NCI-H2171 treated with DMSO at 0.1 percent for 48 hours (cell line): ENCODE measurements at places on chromosomes 12 and 14.

GRCh38 chr12:524167-524951 is 64.6 kb downstream of the B4GALNT3 start:
- peak; percentile 87 for DNase-seq

GRCh38 chr14:25111061-25111601 is 61.2 kb upstream of the STXBP6 start:
- no peak for DNase-seq

- DNase-seq, result no peak
Measured at GRCh38 chr14:92247341-92247740, 75.6 kb upstream of the SLC24A4 start.

DNA sequence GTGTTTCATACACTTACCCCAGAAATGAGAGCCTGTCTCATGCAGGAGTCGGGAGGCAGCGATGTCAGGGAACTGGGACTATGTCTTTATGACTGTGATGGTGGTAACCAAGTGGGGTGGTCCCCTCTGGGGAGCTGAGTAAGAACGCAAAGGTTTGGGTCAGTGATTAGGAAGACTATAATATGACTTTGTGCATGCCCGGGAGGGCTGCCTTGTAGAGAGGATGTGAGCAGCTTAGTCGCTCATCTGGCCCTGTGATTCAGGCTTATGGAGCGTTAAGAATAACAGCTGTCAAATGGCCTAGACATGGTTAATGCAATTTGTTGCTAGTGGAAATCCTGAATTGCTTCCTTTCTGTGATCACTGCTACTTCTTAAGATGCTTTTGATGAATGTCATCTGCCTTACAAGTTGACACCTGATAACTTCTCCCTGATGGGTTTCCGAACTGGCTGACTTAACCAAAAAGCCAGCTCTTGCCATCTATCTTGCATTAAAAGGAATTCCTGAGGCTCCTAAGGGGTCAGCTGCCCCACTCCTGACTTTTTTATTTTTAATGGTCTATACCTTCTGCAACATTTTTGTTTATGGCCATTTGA is 35.4 kb upstream of the AACS start:
- DNase-seq, result peak; percentile 33

DNA sequence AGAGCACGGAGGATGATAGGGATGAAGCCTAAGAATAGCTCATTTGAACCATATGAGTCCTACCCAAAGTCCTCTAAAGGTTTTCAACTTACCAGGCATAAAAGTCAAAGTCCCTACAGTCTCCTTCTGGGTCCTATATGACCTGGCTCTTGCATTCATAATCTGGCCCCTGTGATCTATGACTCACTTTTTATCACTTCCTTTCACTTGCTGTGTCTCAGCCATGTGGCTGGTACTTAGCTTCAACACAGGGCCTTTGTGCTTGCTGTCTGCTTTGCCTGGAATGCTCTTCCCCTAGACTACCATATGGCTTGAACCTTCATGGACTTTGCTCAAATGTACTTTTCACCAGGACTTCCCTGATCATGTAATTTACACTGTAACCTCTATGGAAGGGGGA is 137.6 kb upstream of the TMTC1 start:
- no peak for DNase-seq

DNA sequence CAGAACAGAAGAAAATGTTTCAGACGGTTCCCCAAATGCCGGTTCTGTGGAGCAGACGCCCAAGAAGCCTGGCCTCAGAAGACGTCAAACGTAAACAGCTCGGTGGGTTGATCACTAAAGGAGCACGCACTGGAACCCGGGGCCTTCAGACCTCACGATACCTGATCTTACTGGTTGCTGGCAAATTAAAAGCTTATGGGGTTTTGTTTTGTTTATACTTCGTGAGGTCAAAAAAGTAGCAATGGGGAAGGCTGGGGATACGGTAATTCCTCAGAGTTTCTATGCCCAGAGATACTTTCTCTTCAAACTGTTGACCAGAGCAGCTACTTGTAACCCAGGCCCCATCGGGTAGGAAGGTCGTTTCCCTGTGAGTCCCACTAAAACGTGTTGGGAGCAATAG is 1.7 kb downstream of the CDKN1B start:
- no peak for DNase-seq

DNA sequence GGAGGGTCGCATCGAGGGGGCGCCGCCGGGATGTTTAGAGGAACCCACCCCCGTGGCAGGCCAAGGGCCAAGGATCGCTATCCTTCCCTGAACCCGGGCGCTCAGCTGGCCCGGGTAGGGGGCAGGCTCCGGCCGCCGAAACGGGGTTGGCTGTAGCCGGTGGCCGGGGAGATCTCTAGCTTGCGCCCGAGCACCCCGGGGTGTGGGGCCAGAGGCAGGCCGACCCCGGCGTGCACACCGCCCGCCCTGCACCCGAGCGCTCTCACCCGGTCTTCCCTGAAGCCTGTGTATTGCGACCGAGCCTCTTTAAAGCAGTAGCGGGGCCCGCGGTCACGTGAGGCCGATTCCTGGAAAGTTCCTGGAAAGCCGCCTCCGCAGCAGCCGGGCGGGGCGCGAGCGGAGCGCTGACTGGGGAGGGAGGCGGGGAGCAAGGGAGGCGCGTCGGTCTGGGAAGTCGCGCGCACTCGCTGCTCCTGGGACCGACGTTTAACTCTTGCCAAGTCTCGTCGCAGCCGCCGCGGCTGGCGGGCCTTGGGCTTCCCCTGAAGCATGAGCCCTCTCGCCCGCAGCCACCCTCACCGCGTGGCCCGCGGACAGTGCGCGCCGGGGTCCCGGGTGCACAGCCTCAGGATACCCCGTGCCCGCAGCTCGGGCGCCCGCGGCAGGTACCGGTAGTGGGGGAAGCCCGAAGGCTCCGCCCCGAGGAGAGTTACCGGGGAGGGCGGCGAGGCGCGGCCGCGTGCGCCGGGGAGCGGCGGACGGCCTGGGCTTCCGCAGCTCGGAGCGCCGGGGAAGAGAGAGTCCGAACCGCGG is 1.7 kb upstream of the SOCS2 start:
- peak; percentile 89 for DNase-seq

DNA sequence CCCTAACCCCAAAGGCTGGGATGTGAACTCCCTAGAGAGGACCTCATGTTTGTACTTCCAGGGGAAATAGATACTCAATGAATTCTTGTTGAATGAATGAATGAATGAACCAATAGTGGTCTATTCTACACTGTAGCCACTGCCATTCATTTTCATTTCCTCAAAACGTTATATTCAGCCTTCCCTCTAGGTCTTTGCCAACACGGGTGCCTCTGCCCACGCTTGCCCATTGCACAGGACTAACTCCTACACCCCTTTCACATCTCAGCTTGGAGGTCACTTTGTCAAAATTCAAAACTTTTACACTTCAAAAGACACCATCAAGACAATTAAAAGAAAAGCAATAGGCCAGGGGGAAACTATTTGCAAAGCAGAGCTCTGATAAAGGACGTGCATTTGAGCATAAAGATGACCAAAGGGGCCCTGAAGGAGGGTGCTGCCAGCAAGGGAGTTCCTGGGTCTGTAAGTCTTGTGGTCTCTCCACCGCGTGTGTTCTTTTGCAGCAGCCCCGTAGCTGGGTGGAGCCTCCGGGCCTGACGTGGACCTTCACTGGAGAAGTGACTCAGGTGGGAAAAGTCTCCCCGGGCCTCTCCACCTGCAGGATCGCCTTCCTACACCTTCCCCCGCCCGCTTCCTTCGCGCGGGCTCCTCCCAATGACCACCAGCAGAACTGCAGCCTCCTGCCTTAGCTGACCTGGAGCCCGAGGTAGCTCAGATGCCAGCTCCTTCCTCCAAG is 31.5 kb downstream of the TMEM63C start:
- DNase-seq, result peak; percentile 85

- no peak for DNase-seq
Measured at GRCh38 chr14:48771717-48772116, 814.5 kb downstream of the RPS29 start.

DNA sequence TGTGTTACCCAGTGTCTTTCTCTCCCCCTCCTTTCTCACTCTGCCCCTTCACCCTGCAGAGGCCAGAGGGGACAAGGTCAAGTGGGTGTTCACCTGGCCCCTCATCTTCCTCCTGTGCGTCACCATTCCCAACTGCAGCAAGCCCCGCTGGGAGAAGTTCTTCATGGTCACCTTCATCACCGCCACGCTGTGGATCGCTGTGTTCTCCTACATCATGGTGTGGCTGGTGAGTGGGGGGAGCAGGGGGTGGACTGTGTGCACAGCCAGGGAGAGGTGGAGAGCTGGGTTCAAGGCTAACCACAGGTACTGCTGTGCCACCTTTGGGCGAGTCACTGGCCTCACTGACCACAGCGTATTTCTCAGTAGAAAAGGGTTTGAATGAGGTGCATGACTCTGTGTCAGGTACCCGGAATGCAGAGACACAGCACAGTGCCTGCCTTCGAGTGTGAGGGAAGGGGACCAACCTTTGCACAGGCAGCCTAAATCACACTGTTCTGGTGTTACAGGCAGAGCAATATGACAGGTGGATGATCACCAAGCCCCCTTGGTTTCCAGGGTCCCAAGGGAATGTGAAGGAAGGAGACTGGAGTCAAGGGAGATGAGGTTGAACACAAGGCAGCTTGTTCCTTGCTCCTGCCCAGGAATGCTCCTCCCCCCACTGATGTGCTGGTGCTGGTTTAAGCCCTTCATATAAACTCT is 30.8 kb upstream of the RIN3 start:
- DNase-seq, result no peak

- no peak for DNase-seq
Measured at GRCh38 chr12:121405211-121405610, 5.3 kb downstream of the RNF34 start.

- DNase-seq, result no peak
Measured at GRCh38 chr14:104515059-104515810, 64.3 kb upstream of the C14orf180 start.

GRCh38 chr14:24688030-24688658 is 54.2 kb upstream of the GZMB start:
- no peak for DNase-seq

GRCh38 chr12:81417056-81417455 is 339.2 kb downstream of the ACSS3 start:
- peak; percentile 51 for DNase-seq

DNA sequence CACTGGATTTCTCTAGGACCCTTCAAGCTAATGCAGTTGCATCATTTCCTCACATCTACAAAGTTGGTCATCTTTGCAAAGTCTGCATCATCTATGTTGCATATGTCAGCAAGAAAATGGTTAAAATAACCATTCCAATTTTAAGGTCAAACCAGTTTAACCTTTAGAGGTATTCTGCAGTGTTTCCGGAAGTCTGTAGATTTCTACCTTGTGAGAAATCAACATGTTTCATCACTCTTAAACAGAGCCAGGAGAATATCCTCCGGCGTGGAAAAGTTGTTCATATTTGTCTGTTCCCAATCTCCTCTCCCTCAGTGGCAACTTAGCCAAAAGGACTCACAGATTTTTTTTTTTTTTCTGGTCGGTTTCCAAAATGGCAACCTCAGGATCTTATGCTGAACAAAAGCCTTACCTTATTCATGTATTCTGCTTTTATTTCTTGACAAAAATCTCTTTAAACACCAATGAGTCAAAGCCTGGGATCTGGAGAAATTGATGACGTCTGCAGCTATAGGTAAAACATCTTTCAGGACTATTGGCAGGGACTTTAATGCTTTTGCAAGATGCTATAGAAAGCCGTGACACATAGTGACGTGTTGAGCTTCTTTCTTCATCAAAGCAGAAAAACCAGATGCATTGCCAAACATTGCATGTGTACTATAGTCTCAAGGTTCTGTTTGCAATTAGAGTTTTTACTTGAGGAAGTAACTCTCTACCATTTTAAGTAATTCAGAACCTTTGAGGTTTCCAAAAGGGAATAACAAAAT is 16.0 kb upstream of the CDK17 start:
- no peak for DNase-seq

- DNase-seq, result peak; percentile 39
Measured at GRCh38 chr14:59422069-59422881, 42.9 kb downstream of the GPR135 start.

DNA sequence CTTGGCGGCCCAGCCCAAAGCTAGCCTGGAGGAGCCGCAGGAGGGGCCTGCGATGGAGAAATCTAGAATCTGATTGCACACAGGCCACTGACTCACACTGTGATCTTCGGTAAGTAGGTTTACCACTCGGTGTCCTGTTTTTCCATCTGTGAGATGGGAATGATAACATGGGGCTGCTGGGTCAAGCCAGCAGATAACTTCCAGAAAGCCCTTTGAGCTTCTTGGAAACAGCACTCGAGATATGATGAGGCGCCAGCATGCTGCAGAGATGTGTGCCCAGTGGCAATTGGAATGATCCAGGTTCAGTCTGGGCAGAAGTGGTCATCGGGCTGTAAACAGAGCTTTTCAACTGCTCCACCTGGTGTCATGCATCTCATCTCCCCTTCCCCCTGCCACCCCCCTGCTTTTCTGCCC is 771.3 kb upstream of the TBX3 start:
- DNase-seq, result no peak

DNA sequence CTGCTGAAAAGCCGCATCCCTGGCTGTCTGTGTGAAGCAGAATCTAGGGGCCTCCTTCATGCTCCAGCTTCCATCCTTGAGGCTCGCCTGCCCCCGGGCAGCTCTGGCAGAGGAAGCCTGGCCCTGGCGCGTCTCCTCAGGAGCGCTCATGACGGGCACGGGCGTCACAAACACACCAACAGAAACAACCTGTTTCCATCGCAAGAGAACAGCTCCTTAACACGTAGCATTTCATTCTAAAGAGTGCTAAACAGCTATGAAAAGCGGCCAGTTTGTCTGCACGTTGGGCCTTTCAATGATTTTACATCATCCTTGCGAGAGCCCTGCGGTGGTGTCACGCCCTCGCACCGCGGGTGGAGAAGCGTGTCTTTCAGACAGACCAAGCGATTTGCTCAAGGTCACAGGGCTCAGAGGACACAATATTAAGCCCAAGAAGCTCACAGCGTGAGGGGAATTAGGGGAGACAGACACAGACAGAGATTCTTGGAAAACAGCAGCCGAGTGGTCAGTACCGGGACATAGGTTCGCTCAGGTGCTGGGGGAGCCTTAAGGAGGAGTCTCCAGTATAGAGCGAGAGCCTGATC is 4.9 kb downstream of the ADGRD1 start:
- no peak for DNase-seq

DNA sequence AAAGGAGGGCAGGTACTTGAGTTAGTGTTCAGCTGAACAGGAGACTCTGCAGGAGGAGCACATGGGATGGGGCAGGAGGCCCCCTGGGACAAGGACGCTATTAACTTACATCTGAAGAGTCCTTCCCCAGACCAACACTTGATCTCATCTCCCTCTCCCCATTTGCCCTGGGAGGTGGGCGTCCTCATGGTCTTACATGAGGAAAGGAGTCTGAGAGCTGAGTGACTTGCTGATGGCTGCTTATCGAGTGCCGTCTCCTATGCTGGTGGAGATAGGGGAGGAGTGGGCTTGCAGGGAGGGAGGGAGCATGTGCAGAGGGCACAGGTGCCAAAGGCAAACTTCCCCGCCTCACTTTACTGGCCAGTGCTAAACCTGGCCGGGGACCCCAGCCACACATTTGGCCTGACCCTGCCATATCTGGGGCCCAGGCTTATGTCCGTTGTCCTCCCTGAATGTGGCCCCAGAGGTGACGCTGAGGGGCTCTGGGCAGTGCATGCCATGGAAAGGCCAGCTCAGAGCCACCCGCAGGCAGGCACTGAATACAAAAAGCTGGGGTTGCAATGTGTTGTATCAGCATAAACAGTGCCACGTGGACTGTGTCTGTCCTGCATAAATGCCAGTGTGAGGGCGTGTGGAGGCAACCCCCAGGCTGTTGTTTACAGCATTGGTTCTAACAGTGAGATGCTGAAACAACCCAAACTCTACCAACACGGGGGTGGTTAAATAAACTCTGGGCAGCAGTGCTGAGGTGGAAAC is 29.4 kb downstream of the FAIM2 start:
- no peak for DNase-seq
